Adipocyte (in vitro differentiated cells): ENCODE measurements at places on chromosomes 13 and 19.

DNA sequence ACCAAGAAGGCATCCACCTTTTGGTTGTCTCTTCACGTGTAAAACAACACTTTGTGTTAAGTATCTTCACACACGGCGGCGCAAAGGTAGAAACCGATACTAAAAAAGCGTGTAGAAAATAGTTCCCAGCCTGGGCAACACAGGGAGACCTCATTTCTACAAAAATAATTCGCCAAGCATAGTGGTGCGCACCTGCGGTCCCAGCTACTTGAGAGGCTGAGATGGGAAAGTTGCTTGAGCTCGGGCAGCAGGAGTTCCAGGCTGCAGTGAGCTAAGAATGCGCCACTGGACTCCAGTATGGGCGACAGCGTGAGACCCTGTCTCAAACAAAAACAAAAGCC, 573 bp upstream of the ERCC5 start:
- no peak for DNase-seq

- no peak for DNase-seq
These were observed 7.2 kb upstream of the FCHO1 start for GRCh38 chr19:17743874-17744580.

- DNase-seq, result no peak
These were observed 1888.8 kb upstream of the PCDH20 start for GRCh38 chr13:63304497-63304896.

DNA sequence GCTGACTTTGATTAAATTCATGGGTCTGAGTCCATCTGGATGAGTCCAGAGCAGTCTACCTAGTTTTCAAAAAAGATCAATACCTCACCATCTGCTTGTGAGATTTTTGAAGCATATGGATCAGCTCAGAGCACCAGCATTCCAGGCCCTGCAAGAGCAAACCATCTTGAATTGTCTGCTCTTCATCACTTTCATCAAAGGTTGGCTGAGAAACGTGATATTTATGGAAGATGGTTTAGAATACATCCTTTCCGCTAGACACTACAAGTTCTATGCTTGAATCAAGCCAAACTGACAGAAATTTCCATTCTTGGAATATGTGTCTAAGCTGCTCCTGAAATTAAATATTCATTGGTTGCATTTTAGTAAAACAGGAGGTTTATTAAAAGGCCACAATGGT, 190.3 kb downstream of the KCNRG start:
- DNase-seq, result no peak

GRCh38 chr19:41023193-41023592, 32.1 kb downstream of the CYP2B6 start:
- no peak for DNase-seq

- DNase-seq, result no peak
These were observed 1.7 kb downstream of the SLAIN1 start for GRCh38 chr13:77699059-77699680.

DNA sequence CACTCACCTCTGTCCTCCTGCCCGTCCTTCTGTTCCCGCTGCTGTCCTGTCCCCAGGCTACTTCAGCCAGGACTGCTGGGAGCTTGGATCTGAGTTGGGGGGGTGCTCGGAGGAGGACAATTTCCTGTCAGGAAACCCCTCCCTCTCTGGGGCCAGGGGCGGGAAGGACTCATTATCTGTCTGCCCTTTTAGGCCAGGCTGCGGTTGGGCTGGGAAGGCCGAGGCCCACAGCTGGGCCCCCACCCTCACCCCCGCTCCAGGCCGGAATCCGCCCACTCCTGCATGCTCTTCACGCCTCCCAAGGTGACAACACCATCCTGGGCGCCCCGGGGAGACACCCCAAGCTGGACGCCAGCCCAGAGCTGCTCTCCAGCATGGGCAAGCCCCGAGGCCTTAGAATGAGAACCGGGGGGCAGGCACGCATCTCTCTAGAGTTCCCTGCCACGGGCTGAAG, at the start of gene EXOC3L2:
TSS of gene EXOC3L2 (minus strand) at position 74 of the 454 bp plus-strand sequence. CDS start 6,362 bp downstream, outside the sequence.
- no peak for DNase-seq

GRCh38 chr13:101291206-101291605, 125.1 kb downstream of the NALCN start:
- peak; percentile 45 for DNase-seq

DNA sequence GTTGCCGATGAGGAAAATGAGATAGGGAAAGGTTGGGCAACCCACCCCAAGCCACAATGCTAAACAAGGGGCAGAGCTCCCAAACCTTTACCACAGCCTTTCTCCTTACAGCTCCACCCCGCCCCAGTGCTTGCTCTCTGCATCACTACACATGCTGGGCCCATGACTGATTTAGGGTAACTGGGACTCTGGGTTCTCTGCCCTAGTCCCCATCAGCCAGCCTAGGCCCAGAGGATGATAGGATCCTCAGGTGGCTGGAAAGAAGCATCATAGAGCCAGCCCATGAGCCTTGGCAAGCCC, 11.6 kb downstream of the C19orf47 start:
- DNase-seq, result no peak

DNA sequence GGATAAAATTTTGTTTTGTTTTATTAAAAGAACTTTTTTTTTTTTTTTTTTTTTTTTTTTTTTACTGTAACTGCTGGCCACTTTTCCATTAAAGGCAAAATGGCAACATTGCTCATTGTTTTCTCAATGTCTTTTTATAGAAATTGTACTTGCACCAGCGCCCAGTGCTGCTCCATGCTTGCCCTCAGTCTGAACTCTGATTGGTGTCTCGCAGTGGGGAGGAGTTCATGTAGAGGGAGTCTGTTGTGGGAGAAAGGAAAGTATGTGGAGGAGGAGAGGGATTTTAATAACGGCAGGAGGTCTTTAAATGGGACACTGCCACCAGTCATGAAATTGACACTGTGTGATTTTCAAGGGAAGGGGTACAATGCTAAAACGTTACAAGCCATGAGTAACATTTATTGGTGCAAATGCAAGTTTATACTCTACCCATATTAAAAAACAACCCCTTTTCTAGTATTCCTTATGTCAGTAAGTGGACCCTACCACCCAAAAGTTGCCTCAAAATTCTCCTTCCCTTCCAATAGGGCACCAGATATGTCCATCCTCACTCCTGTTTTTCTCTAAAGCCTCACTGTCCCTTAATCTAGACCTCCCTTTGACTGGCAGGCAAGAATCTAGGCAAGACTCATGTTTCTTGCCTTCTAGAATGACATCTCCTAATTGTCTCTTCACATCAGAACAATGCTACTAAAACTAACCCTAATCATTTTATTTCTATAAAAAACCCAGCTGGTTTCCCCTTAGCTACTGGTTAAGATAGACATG, 3.2 kb downstream of the RASL11A start:
- no peak for DNase-seq

GRCh38 chr13:29737061-29737460, 113.4 kb downstream of the UBL3 start:
- no peak for DNase-seq

- DNase-seq, result no peak
These were observed 181.7 kb upstream of the RFC3 start for GRCh38 chr13:33636243-33636642.

DNA sequence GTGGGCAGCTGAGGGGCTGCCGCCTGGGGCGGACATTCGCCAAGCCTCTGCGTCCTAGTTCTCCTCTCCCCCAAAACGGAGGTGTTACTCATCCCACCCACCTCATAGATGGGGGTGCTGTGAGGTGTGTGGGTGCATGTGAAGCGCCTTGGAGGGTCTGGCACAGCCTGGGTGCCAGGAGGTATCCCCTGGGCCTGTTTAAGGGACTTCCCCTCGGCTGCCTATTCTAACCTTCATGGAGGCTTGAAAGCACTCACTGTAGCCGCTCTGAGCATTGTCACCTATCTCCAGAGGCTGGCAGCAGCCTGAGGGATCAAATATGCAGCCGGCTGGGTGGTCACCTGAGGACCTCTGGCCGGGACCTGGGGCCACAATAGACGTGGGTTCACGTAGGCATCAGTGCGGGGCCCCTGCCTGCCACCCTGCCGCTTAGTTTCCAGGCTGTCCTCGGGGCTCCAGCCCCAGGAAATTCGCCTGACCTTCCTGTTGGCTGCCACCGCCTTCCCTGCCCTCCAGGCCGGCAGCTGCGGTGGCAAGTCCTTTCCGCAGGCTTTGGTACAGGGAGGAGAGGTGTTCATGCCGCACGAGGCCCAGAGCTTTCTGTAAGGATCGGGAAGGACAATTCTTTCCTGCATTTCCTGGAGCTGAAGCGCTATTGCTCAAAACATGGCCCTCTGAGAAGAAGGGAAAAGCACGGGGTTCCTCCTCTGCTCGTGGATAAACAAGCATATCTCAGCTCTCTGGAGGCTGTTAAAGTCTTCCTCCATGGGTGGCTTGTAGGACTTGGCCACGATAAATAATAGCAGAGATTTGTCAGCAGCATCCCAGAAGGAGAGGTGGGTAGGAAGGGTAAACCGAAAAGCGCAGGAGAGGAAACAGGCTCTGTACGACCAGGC, 4.6 kb downstream of the COL4A2 start:
- DNase-seq, result no peak

- peak; percentile 47 for DNase-seq
These were observed 384.5 kb upstream of the GPC6 start for GRCh38 chr13:92842145-92842544.

- no peak for DNase-seq
These were observed 474 bp upstream of the FAM174C start for GRCh38 chr19:1274852-1275259.

DNA sequence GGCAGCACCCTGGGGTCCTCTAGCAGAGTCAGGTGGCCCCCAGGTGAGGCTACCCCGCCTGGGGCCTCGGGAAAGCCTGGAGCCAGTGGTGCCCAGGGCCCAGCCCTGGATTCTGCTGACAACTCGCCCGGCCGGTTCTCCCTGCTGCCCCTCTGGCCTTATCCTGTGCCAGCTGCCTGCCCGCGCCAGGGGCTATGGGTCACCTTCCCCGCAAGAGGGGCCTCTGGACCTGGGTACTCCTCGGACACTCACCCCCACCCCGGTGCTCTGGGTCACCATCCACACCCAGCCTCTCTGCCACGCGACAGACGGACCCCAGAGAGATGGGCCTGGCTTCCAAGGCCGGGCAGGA, 24.0 kb downstream of the ZBTB7A start:
- DNase-seq, result no peak

DNA sequence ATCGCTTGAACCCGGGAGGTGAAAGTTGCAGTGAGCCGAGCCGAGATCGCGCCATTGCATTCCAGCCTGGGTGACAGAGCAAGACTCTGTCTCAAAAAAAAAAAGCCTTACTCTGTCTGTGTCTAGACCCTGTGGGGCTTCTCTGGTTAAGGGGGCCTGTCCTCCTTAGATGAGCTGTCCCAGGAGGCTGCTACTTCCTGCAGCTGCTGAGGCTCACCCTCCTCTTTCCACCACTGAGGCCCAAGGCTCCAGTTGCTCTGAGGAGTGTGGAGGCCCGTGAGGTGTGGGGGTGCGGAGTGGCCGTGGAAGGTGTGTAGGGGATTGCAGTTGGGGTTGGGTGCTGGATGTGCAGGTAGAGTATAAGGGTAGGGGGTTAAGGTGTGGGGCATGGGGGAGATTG, 22.1 kb upstream of the RASA3 start:
- DNase-seq, result no peak

DNA sequence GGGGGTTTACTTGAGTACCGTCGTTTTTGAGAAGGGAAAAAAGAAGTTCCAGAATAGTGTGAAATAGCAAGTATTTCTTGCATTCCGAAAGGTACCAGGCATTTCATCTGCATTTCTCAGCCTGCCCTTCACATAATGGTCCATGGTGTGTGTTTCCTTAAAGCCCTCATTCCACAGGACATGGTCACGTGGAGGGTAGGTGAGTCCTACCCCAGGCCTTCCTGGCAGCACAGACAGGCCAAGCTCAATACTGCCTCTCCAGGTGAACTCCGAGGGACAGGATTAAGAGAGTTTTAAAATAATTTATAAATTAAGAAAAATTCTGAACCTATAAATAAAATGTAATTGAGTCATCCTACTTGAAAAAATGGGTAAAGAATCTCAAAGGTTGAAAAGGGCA, 64.7 kb downstream of the TNFRSF19 start:
- DNase-seq, result no peak

- DNase-seq, result peak; percentile 84
These were observed 412.9 kb downstream of the DIAPH3 start for GRCh38 chr13:59750860-59751259.

- peak; percentile 68 for DNase-seq
These were observed 1.4 kb upstream of the QTRT1 start for GRCh38 chr19:10699650-10700335.

DNA sequence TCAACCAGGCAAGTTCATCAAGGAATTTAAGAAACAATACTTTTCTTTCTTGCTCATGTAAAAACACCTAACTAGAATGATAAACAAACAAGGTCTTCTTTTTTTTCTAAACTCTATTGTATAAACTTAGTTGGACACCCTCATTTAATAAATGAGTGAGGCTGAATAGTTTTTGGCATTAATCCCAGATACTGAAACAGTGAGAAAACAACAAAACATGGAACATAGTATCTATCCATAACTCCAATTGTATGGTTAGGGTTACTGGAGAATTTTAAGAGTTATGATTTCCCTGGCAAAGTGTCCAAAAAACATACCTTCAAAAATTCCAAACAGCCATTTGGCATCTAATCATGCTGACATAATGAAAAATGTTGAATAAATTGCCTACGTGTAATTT, 5.8 kb upstream of the POMP start:
- DNase-seq, result no peak

- DNase-seq, result no peak
These were observed 348.9 kb downstream of the UQCRFS1 start for GRCh38 chr19:28864024-28864503.

- DNase-seq, result no peak
These were observed 111.4 kb upstream of the SOX1 start for GRCh38 chr13:111955412-111956065.

GRCh38 chr13:79725841-79726240, 244.9 kb downstream of the NDFIP2 start:
- peak; percentile 75 for DNase-seq

DNA sequence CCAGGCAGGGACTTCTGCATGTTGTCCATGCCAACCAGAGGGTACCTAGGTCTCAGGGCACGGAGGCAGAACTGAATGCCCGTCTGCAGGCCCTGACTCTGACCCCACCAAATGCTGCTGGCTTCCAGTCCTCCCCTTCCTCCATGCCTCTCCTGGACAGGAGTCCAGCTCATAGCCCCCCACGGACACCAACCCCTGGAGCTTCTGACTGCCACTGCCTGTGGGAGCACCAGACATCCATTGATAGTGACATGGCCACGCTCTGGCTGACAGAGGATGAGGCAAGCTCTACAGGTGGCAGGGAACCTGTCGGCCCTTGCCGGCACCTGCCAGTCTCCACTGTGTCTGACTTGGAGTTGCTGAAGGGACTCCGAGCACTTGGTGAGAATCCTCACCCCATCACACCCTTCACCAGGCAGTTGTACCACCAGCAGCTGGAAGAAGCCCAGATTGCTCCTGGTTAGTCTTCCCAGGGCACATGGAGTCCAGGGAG, 1.8 kb downstream of the ANKLE1 start:
- DNase-seq, result no peak
